Right lobe of liver (tissue), 6 donors: ENCODE measurements at places on chromosomes 5 and 9. TPM values are rescaled to one million over a fixed set of nuclear protein-coding genes. Genes with fewer than 3 reads are reported as not detected.

DNA sequence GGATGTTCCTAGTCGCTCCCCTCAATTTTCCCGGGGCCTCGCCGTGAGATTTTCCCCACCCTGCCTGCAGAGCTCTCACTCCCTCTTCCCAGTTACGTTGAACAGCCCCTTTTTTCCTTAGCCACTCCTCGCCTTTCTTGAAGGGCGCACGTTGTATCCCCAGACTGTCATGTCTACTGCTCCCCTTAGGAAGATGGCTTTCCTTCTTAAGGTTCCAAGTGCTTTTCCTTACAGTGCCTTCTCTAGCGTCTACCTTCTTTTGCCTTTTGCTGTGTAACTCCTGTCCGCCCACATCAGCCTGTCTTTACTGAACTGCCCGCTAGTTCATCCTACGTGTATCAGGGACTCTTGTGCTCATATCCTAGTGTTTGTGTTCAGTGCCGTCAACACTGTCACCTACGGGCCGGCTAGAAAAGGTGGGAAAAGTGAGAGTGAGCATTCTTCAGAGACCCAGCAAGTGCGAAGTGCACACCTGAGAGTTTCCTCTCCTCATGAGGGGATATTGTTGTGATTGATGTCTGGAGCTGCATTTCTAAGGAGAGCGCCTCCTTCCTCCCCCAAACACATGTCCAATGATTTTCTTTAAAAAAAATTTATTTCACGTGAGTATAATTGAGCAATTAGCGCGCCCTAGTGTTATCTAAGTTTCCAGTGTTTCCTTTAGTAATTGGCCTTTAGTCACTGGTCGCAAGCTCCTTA, 764 bp downstream of the CAMLG start:
- DNase-seq: no peak

DNA sequence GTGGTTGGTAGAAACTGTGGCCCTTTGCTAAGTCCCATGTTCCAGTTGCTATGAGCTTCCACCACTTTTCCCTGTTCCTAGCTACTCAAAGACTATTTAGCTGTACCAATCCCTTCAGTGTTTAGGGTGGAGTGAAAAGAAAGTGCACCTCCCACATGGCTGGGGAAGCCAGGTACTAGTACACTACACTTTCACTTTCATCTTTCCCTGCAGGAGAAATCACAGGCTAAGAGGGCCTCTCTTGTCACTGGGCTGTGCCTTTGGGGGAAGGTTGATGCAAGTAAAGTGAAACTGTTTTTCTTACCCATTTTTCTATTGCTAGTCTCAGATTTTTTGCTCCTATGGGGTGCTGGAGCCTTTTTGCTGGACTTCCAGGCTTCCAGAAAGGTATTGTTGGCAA, 33.5 kb upstream of the CKS2 start:
- DNase-seq: no peak

The PCDHA11 gene
- total RNA-seq: not detected

The FLT4 gene
- total RNA-seq: 8.2 TPM

The ZBTB6 gene
- total RNA-seq: 2.8 TPM

DNA sequence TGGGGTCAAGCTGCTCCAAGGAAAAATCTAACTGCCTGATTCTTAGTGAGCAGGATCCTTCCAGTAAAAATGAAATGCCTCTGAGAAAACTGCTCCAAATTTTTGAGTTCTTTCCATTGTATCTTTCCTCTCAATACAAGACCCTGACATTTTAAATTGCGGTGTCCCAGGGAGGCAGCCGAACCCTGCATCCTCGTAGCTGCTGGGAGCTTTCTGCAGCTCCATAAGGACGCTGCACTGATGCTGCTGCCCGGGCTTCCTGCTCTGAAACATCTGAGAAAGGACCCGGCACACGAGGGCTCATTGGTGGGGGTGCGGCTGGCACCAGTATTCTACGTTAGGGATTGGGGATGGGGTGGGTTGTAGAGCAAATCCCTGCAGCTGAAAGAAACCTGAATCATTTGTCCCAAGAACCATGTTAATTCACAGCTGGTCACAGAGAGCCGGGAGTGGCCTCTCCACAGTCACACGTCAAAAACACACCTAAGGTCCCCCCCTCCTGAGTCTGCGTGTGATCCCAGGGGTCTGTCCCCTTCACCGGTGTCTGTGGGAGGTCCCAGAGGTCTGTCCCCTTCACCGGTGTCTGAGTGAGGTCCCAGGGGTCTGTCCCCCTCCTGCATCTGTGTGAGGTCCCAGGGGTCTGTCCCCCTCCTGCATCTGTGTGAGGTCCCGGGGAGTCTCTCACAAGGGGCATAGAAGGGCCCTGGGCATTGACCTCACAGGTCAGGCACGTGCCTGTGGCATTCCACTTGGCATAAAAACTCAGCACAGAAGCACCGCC, 63.4 kb upstream of the ZNF354B start:
- no peak for DNase-seq

The PJA2 gene
- 41.0 TPM for total RNA-seq

- no peak for DNase-seq
Measured at GRCh38 chr5:107548477-107548876, 122.3 kb downstream of the EFNA5 start.

GRCh38 chr5:179190851-179191505, 130.8 kb downstream of the ZNF354C start:
- no peak for DNase-seq

- DNase-seq: no peak
Measured at GRCh38 chr5:173688703-173689102, 72.3 kb upstream of the BOD1 start.

- DNase-seq: no peak
Measured at GRCh38 chr5:57804007-57804444, 321.4 kb upstream of the ACTBL2 start.

The INSL6 gene
- total RNA-seq: not detected

- DNase-seq: no peak
Measured at GRCh38 chr5:87147441-87147840, 120.2 kb upstream of the RASA1 start.

- DNase-seq: no peak
Measured at GRCh38 chr5:67053229-67053628, 143.4 kb downstream of the CD180 start.

GRCh38 chr9:125774106-125774505, 26.9 kb downstream of the PBX3 start:
- DNase-seq: no peak

DNA sequence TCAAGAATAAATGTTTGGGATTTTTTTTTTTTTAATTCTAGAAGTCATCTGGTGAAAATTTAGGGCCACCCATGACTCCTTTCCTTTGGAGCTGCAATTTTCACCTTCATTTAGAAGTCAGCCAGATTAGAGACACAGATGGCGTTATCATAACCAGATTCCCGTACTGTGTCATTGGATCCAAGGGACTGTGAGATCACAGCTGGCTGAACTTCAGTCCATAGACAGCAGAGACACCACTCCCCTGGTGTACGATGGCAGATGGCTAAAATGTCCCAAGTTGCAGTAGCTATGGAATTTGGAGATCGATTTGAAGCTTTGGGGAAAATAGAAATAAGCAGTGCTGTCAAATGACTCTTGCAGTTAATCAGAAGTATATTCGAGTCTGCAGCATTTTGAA, 216.3 kb downstream of the RFK start:
- DNase-seq: no peak

The ELOVL7 gene
- 0.82 TPM for total RNA-seq

The GDF9 gene
- total RNA-seq: 0.55 TPM

GRCh38 chr9:2469681-2470221, 151.8 kb upstream of the VLDLR start:
- DNase-seq: no peak

- DNase-seq: no peak
Measured at GRCh38 chr9:115057559-115057958, 60.4 kb downstream of the TNC start.

GRCh38 chr5:111511831-111512374, 432 bp downstream of the STARD4 start:
- DNase-seq: no peak

DNA sequence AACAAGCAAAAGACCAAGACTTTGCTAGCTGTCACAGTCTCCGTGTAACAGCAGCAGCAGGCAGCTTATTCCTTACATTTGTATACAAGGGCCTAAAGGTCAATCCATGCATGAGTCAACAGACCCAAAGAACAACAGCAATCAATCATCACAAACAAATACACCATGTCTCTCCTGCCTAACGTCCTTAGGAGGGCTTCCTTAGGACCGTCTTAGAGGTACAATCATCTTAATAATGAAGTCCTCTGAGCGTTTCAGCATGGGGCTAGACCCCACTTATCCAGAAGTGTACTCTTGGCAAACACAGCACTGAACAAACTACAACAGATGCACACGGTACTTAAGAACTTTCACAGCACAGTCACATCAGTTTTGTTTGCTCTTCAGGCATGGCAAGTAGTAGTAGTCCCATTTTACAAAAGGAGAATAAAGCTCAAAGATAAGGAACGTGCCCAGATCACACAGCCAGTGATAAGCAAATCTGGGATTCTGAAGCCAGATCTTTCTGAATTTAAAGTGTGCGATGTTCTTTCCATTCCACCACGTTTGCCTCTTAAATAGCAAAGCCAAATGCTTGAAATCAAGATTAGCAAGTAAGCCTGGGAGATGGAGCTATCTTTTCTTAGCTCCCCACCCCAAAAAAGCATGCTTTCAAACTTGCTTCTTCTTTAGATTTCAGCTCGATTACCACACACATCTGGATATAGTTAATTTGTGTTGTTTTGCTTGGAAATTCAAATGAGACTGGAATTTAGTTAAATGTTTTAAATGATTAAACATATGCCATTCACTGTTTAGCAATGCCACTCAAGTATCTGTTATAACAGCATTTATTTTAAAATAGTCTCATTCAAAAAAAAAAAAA, 24.2 kb downstream of the PSMB7 start:
- DNase-seq: no peak

The TMEM171 gene
- 0.83 TPM for total RNA-seq

GRCh38 chr9:82706786-82707185, 356.2 kb downstream of the RASEF start:
- DNase-seq: no peak

GRCh38 chr5:133749331-133749985, 137.1 kb upstream of the FSTL4 start:
- no peak for DNase-seq

The ARHGEF37 gene
- 2.9 TPM for total RNA-seq

DNA sequence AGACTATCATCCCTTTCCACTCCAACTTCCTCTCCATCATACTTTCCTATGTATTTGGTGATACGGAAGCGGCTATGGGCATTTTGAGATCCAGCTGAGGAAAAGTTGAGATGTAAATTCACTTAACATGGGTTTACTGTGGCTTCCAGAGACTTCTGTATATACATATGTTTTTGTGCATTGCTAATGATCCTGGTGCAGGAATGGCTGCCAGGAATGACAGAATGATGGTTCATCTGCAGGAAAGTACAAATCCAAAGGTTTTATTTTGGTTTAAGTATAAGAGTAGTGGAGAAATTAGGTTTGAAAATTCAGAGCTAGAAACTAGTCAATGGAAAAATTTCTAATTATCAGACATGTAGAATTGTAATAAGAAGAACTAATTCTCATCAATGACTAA, 95.0 kb upstream of the PAM start:
- no peak for DNase-seq

DNA sequence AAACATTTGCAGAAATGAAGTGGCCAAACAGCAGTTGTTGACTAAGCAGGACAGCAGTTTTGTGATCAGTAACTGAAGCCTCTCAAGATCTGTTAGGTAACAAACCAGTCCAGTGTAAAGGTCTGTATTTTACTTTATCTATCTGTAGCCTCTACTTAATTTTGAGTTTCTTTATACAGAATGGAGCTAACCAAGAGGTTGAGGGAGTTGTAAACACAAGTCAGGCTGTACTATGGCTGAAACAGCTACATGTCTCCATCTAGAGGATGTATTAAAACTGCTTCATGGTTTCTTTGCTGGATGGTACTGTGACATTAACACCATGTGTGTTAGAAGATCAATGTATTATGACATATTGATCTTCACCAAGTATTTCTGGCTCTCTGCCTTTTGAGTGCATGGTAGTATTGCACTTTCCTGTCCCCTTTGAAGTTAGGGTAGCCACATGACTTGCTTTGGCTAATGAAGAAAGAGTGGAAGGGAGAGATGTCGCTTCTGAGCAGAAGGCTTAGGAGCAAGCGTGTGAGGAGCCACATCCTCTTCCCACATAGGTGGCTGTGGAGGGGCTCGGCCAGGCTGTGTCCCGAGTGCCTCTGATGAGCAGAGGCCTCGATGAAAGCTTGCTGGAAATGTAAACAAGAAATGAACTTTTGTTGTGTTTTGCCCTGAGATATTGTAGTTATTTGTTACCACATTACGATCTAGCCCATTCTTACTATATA, 105.6 kb upstream of the PCA3 start:
- DNase-seq: no peak

DNA sequence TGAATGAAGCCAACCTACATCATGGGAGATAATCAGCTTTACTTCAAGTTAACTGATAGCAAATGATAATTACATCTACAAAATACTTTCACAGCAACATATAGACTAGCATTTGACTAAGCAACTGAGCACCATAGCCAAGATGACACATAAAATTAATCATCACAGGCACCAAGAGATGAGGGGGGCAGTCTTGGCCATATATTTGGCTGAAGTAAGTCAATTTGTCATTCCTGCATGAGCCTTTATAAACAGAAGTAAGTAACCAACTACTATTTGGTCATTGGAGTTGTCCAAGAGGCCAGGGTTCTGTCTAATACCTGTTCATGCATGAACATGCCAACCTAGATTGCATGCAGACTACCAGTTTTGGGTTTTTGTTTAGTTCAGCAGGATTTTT, 53.6 kb downstream of the PDCD1LG2 start:
- no peak for DNase-seq

GRCh38 chr5:135012033-135012588, 21.9 kb downstream of the PITX1 start:
- no peak for DNase-seq

The C5orf46 gene
- not detected for total RNA-seq

GRCh38 chr5:15620501-15620900, 120.5 kb downstream of the FBXL7 start:
- DNase-seq: no peak

DNA sequence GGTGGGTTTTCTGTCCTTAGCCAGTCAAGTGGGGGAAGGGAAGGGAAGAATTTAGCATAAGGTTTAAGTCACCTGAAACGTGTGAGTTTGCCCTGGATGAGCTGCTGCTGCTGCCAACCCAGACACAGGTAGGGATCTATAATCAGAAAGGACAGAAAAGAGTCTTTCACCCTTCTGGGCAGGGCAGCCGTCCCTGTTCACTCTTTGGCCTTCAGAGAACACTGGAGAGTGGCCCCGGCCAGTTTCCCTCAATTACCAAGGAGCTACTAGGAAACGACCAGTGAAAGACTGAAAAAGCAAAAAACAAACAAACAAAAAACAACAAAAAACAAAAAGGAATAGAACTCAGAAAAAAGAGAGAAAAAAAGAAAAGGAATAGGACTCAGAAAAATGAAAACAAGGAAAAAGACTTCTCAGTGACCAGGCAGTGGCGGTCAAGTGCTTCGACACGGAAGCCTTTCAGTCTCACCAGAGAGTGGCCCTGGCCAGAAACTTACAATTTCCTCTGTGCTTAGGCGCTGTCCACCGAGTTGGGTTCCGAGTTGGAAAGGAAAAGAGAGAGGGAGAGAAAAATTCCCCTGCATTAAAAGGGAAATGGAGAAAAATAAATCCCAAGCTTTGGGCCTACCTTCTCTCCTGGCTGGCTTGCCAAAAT, 2.5 kb upstream of the GM2A start:
- no peak for DNase-seq

The ZBTB34 gene
- 2.1 TPM for total RNA-seq
